ENCODE measurements at places on chromosomes 16 and 17.

DNA sequence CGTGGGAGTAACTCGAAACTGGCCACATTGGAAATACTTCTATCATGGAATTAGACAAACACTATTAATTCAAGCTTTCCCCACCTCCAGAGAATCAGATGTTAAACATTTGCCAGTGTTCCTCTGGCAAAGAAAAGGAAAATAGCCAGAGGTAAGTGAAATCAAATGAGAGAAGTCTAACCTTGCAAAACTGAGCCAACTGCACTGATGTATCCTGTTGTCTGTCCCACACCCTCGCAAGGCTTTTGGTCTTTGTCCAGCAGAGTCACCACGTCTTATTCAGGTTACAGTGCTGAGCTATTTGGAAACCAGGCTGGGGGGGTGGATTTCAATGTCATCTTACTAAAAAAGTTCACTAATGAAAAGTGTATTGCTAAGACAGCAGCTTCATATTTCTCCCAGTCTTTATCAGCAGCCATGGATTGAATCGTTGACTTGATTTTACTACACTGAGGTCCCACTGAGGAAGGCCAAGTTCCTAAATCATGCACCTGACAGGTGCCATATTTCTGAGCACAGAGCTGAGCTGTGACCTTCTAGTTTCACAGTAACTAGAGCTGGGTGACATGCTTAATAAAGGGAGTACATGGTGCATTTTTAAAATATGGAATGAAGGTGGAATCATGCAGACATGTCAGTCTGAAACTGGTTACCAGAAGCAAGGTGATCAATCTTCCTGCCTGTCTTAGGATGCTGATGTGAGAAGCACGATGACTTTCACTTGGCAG lies 85.2 kb upstream of the HSBP1 start:
- no peak for DNase-seq

- DNase-seq = peak; percentile 99
Measured at GRCh38 chr17:18183334-18184142, at the start of gene ALKBH5. TSS of gene ALKBH5 (plus strand) at chr17:18183828. CDS start at chr17:18184244, 416 bp downstream.

DNA sequence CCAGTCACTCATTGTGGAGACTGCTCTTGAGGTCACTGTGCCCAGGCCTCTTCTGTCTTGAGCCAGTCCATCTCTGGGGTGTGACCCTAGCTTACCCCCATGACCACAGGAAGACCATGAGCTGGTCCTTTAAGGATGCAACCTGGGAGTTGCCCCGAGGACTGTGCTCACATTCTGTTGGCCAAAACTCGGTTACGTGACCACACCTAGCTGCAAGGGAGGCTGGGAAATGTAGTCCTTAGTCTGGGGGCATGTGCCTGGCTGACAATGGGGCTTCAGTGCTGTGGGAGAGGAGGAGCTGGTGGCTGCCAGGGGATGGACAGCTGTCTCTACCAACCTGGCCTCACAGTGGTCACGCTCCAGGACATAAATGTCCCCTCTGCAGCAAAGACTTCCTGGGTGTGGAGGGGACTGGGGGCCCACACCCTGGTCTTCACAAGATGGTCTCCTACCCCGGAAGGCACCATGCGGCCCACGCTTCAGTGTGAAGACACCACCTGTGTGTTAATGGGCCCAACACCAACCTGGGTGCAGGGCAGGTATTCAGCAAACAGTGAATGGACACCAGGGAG lies 55.4 kb downstream of the JPH3 start:
- no peak for DNase-seq

DNA sequence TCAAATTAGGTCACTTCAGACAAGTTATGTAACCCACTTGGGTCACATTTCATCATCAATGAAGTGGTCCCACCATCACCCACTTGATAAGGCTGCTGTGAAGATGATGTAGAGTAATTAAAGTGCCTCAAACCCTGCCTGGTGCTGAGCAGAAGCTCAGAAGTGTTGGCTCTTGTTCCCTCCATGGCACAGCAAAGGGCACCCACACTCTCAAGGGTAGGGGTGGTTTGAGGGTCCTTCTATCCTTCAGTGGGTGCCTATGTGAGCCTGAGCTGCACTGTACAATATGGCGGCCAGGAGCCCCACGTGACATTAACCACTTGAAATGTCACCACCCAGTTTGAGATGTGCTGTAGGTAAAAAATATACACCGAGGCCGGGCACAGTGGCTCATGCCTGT lies 71.5 kb downstream of the CYTH1 start:
- DNase-seq = no peak

GRCh38 chr16:3513892-3514583 lies 13.2 kb downstream of the CLUAP1 start:
- no peak for DNase-seq

- DNase-seq = no peak
Measured at GRCh38 chr17:7466639-7467341, 12.6 kb downstream of the ZBTB4 start.

DNA sequence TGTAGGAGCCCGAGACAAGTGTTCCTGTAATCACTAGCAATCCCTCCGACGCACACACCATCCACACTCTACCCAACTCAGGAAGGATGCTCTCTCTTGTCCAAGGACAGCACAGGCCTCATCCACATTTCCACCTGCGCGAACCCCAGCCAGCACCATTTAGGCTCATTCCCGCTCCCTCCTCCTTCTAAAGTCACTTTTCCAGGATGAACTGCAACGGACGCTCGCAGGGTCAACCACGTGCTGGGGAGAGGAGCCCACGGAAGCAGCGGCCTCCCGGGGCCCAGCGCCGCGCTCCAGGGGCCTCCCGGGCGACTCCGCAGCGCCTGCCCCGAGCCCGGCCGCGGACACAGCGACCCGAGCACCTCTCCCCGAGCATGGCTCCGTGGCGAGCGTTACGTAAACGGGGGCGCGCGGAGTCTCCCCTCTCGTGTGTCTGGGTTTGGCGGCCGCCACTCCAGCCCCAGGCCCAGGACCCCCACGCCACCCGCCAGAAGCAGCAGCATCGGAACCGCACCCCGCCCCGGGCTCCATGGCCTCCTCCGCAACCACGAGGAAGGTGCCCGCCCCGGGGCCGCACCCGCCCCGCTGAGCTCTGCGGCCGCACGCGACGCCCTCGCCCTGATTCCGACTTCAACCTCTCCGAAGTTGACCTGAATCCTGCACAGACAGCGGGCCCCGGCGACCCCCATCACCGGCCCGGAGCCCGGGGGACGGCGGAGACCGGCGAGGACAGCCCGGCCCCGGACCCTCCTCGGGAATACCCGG lies 668 bp downstream of the USP36 start:
- peak; percentile 29 for DNase-seq

DNA sequence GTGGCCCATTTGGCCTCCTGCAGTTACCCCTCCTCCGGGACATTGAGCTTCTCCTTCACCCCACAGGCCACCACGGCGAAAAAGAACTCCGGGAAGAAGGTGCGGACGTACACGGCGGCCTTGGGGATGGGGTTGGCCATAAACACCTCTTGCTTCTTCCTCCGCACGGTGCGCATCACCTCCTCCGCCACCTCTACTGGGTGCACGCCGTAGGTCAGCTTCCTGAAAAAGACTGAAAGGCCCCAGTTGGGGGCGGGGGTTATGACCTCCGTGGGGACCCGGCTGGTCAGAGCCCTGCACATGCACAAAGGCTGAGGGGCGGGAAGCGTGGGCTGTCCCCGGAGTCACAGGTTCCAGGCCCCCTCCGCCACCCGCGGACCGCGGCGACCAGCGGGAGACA lies 19.9 kb downstream of the DHRS7C start:
- DNase-seq = no peak

GRCh38 chr17:15436473-15437302 lies 30.7 kb downstream of the CDRT4 start:
- DNase-seq = no peak

DNA sequence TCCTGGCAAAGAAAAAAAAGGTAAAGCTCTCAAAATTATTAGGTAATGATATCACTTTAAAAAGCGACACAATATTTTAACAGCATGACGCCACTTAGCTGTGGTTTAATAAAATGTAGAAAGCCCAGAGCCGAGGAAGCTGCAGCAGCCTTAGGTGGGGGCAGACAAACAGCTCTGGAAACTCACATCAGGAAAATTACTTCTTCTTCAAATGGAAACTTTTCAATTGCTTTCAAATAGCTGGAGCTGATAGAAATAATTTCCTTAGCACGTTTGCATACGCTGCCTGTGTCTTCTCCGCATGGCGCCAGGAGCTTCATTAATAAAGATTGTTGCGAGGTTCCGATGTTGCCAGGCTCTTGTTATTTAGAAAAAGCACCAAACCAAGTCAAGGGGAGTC lies 835.3 kb upstream of the EEF2KMT start:
- no peak for DNase-seq

GRCh38 chr17:37300683-37301082 lies 75.1 kb upstream of the C17orf78 start:
- no peak for DNase-seq

DNA sequence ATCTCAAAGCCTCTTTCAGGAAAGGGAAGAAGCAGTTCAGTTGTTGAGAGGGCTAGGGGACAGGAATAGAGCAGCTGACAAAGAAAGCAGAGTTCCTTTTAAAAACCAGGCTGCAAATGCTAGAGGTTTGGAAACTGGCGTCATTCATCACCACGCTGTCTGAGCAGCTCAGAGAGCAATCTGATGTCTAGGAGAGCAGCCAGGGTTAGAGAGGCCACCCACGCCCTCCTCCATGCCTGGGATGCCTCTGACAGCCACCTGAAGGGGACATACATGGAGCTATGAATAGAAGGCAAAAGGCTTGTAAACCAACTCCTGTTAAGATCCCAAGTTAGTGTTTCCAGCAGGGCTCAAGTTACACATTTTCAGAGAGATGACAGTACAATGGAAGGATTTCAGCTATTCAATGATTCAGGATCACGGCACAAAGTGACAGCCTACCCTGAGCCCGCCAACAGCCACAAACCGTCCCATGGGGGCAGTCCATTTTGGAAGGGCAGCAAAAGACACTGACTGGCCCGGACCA lies 12.4 kb downstream of the RAB5C start:
- no peak for DNase-seq

DNA sequence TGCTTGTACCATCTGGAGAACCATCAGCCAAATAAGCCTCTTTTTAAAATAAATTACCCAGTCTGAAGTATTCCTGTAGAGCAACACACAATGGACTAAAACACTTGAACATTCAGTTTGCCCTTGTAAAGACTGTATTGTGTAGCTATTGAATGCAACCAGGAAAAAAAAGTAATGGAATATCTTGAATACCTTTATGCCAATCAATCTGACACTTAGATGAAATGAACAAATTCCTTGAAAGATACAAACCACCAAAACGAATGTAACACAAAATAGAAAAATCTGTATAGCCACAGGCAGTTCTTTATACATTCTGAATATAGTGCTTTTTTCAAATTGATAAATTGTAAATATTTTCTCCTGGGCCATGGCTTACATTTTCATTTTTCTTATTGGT lies 63.3 kb upstream of the KCNJ16 start:
- DNase-seq = no peak

GRCh38 chr16:69301187-69301586 lies 10.0 kb upstream of the VPS4A start:
- DNase-seq = no peak

- no peak for DNase-seq
Measured at GRCh38 chr17:21357281-21357680, 18.9 kb upstream of the KCNJ12 start.

DNA sequence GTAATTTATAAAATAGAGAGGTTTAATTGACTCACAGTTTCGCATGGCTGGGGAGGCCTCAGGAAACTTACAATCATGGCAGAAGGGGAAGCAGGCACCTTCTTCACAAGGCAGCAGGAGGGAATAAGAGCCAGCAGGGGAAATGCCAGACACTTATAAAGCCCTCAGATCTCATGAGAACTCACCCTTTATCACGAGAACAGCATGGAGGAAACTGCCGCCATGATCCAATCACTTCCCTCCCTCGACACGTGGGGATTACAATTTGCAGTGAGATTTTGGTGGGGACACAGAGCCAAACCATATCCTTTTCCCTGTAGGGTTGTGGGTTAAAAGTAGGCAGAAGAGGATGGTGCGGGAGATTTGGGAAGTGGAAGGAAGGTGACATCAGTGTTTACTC lies 101.4 kb downstream of the BMERB1 start:
- DNase-seq = no peak

- DNase-seq = no peak
Measured at GRCh38 chr16:68061396-68061795, 23.8 kb upstream of the NFATC3 start.

GRCh38 chr17:43554857-43555256 lies 8.7 kb upstream of the ETV4 start:
- DNase-seq = no peak

GRCh38 chr16:21166561-21166961 lies 8.1 kb downstream of the LDAF1 start:
- no peak for DNase-seq
